ENCODE measurements at places on chromosomes 2 and 18.

DNA sequence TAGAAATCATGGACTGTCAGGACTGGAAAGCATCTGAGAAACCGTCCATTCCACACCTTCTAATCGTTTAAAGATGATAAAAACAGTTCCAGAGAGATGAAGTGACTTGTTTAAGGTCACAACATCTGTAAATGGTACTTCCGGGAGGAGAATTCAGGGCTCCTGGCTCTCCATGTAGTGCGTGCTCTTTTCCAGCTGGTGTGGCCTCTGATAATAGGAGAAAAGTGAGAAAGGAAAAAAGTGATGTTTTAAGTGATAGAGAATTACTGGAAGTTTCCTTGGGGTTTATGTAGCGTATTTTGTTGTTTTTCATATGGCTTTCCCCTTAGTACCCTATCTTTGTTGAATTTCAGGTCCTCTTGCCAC lies 663 bp downstream of the C2orf49 start:
- DNase-seq: no peak

DNA sequence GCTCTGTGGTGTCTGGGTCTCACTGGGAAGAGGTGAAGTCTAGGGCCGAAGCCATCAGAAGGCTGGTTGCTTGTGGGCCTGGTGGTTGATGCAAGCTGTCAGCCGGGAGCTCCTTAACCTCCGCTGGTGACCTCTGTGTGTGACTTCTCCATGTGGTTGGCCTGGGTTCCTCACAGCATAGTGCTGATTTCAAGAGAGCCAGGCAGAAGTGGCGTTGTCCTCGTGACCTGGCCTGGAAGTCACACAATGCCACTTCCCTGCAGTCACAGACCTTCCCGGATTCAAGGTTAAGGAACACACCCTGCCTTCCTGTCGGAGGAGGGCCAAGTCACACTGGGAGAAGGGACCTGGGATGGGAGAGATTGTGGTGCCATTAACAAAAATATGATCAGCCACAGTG lies 303.7 kb upstream of the HS6ST1 start:
- DNase-seq: no peak

- DNase-seq: no peak
Measured at GRCh38 chr18:74217476-74218143, 69.3 kb downstream of the TIMM21 start.

- no peak for DNase-seq
Measured at GRCh38 chr18:12340945-12341660, 33.1 kb downstream of the TUBB6 start.

DNA sequence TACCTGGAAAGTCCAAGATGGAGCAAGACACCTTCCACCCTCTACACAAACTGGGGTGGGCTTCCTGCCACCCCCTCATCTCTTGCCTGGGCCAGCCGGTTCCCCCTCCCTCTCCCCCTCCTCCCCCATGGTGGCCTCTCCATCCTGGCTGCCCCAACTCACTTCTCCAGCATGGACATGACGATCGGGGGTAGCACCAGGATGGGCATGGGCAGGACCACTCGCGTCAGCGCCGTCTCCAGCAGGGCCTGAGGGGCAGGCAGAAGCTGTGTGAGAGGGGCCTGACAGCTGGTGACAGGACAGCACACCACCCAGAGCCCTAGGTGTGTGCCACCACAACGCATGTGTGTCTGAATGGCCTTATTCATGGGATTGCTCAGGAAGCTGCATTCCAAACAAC lies 51.0 kb downstream of the EMX1 start:
- no peak for DNase-seq

GRCh38 chr2:168278424-168278888 lies 31.1 kb upstream of the STK39 start:
- DNase-seq: no peak

GRCh38 chr2:2663401-2664036 lies 332.4 kb upstream of the MYT1L start:
- DNase-seq: no peak

GRCh38 chr2:204544961-204545860 lies at the start of gene PARD3B:
TSS of gene PARD3B (plus strand) at chr2:204545475. CDS start at chr2:204546000, 525 bp downstream.
- DNase-seq: peak; percentile 64

DNA sequence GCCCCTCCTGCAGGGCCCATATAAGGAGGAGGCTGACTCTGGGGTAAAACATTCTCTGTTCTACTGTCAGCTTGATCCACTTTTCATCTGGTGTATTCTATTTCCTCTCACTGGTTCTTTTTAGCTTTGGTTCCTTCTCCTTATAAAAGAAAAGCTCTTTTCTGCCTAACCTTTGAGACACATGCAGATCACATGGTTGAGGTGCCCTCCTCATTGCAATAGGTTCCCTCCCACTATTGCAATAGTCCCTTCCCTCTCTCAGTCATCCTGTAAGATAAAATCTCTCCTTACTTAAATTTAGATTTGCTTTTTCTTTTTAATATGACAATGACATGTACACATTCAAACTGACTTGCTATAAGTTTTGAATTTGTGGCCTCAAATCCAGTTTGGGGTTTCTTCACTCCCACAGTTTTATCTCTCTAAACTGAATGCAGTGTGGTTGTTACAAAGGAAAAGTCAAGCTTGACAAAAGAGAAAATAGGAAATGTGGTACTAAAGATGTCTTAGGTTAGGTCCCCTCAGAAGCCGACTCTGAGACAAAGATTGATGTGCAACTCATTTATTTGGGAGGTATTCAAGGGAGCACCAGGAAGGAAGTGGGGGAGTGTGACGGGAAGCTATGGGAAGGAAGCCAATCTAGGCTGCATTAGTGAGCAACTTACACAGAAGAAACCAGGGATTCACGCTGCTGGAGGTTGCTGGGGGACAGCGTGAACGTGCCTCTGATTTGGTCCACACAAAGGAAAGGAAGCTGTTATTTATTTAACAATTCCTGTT lies 127.6 kb upstream of the LINC00305 start:
- no peak for DNase-seq

- no peak for DNase-seq
Measured at GRCh38 chr2:127463155-127463991, 45.1 kb downstream of the PROC start.

DNA sequence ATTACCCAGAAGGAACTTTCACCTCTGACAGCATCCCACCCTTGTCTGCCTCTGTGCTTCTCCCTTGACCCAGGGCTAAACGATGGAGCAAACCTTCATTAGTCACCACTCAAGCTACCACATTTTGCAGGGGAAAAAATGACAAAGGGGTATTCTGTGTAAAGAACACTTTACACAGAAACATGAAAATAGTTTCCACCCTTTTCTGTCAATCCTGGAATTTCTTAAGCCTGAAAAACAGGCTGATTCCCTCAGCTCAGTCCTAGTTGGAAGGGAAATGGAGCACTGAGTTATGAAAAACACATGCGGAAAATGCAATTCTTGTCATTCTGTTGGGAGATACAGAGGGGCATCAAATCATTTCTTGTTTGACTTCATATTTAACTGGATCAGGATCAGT lies 175.0 kb upstream of the HNRNPA3 start:
- no peak for DNase-seq

DNA sequence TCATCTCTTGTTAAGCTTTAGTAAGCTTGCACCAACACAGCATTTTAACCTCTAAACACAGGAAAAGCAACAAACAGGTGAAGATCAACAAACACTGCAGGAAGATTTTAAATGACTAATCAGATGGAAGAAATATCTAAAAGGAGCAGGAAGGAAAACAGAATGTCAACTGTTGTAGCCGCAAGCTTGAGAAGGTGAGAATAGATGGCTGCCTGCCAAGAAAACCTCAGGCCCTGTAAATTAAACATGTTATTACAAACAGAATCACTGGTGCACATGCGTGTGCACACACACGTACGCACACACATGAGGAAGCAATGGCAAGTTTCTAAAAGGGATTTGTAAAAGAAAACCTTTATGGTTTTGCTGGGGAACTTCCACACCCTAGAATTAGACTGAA lies 257.8 kb upstream of the GALNT5 start:
- DNase-seq: no peak

DNA sequence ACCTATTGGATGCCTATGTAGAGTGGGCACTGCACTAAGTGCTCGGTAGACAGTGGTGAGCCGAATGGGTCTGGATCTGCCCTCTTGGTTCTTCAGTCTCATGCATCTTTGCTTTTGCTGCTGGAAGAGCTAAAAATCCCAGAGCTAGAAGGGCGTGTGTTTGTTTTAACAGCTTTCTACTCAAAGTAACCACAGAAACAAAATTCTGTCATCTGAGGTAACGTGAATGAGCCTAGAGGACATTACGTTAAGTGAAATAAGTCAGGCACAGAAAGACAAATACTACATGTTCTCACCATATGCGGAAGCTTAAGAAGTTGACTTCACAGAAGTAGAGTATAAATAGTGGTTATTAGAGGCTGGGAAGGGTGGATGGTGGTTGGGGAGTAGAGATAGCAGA lies 119.8 kb downstream of the PLB1 start:
- DNase-seq: peak; percentile 14

DNA sequence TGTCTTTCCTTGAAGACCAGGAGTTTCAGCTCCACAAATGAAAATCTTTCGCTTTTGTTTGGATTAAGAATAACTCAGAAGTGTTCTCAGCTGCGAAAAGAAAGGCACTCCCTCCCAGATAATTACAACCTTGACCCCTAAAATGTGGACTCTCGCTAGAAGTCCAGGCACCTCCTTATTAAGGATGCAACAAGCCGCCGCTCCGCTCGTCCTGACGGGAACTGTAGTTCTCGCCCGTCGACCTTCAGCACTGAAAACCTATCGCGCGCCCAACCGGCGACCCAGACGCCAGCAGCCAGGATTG lies 559 bp downstream of the IMMT start:
- no peak for DNase-seq

DNA sequence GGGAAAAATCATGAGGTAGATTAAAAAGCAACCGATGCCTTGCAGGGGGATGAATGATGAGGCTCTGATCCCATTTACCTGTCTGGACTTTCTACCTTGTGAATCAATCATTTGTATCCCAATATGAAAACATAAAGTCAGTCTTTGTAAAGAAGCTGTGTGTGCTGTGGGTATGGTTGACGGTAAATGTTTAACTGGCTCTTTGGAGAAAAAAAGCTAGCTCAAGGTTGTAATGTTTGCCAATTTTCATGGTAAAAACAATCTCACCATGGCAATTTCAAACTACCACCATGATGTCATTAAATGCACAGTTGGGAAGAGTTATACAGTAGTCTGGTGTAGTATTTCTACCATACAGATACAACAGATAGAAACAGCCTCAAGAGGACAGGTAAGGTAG lies 14.6 kb downstream of the TTR start:
- no peak for DNase-seq

- no peak for DNase-seq
Measured at GRCh38 chr2:106009096-106009495, 185.0 kb downstream of the UXS1 start.

DNA sequence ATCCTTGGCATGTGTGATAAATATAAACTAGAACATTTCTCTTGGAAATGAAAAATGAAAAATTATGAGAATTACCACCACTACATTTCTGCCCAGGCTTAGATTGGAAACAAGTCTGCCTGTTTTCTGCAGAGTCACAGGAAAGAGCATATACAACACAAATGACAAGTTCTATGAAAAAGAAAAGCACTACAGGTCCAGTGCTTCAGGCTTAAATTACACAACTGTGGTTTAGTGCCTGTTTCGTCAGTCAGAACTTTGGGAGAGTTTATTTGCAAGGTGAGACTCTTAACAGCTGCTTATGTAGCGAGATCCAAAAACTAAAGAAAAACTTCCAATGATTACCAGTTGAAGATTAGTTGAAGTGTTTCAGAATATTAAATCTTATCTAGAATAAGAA lies 68.9 kb downstream of the RTN4 start:
- no peak for DNase-seq

DNA sequence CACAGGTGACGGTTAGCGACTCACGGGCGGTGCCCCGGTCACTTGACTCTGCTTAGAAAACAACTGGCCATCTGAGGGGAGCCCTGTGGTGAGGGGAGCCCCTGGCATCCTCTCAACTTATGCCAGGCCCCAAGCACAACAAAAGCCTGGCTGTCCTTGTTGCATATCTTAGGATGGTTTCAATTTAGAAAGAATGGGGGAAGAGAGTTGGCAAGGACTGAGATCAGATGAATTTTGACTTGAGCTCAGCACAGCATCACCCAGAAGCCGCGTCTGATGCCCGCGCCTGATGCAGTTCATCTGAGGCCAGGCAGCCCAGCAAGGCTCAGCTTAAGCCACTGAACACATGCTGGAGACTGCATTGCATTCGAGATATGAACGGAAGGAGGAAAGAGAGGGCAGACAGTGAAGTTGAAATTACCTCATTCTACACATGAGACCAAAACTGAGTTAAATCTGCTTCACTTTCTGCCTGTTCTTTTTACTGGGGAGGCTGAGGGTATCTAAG lies 36.8 kb downstream of the MYT1L start:
- DNase-seq: no peak

GRCh38 chr2:170974304-170974993 lies 45.4 kb downstream of the GORASP2 start:
- DNase-seq: no peak

- no peak for DNase-seq
Measured at GRCh38 chr2:102141011-102141943, 1.3 kb upstream of the IL1R1 start.

DNA sequence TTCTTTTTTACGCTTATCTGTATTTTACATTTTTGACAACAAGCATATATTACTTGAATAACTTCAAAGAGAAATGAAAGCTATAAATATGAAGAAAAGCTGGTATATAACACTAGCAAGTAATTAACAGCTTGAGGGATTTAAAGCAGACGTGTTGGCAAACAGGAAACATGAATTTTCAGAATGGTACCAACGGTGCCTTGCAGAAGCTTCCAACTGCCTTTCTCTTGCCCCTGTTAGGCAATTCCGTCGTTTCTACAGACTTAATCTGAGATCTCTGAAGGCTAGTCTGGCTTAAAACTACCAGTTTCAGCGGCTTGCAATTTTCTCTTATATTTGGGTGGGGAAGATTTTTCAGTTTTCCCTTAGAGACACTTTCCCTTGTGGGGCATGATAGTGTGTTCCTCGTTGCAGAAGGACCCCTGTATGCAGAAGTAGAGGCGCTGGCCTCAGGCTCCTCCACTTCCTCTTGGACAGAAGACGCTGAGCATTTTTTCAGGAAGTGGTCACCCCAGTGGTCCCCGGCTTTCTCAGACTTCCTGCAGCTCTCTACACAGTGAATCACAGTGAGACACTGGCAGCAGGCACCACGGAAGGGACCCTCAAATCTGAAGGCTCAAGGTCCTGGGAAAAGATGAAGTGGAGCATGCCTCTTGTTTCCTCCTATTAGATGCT lies 56.2 kb upstream of the SLC16A14 start:
- DNase-seq: no peak

DNA sequence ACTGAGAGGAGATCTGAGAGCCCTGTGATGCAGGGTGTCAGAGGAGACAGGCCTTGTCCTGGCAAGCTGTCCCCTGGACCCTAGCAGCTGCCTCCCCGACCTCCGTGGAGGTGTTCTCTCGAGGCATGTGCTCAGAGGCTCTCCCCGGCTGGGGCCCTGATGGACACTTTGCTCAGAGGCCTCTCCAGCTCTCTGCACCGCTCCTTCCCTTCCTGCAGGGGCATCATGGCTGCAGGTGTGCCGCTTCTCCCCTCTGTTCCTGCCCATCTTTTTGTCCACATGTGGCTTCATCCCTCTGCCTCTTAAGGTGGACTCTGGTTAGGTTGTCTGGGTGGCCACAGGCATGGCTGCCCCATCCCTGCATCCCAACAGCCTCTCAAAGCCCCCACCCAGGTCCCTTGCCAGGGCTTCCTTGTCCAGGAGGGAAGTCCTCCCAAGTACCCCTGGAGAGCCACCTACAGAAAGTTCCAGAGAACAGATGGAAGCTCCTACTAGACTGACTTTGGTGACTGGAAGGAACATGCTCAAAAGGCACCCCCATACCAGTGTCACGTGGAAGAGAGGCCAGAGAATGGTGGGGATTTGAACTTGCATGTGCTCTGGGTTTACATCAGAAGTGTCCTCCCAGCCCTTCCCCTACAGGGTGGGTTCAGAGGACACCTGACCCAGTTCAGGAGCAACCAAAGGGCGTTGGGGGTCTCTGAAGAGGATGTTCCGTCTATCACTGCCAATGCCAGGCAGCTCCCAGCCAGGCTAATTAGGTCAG lies 120.4 kb downstream of the KLHL29 start:
- DNase-seq: no peak

All from activated effector memory CD4-positive, alpha-beta T cell treated with anti-CD3 and anti-CD28 coated beads, Interleukin-2, amount 50 U/mL, for 16 hours (primary cell).